Fibroblast of skin of left biceps (primary cell): ENCODE measurements at places on chromosomes 3 and 15.
A peak's percentile ranks its signal among the peaks of the same experiment; 100 is the strongest.

DNA sequence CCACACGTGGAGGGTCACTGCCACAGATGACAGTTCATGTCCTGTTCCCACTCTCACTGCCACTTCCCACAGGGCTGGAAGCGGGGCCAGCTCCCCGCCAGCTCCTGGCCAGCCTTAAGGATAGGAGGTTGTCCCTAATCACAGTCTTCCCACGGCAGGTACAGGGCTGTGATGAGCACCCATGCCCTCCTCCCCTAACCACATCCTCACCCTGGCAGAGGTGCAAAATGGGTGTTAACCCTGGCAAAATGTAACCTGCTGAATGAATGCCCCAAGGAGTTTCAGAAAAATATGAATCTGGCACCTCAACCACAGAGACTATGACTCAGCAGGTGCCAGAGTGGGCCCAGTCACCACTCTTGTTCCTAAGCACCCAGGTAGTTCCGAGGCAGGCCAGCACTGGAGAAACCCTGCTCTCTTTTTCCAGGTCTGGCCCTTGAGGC, 185.1 kb upstream of the TPM1 start:
- DNase-seq = no peak

GRCh38 chr3:77873598-77873997, 833.7 kb downstream of the ROBO2 start:
- DNase-seq = no peak

- DNase-seq = no peak
Observed at GRCh38 chr3:153078826-153079225, 83.2 kb upstream of the RAP2B start.

DNA sequence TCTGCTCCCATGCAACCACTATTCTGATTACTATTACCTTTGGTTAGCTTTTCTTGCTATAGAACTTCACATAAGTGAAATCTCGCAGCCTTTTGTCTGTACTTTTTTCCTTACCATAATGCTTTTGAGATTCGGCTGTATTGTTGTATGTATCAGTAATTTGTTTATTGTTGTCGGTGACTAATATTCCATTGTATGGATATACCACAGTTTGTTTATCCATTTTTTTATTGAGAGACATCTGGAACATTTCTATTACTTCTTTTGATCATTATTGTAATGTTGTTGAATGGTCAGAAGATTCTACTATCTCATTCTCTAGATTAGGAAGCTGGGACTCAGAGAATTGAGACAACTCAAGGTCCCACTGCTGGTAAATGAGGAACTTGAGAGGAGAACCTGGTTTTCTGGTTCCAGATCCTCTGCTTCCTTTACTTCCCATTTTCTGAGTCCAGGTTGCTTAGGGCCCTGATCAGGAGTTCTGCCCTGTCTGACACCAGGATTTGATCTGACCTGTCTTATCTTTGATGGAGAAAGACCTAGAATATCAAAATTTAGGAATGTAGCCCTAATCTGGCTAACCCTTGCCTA, 18.2 kb upstream of the SPTSSB start:
- no peak for DNase-seq

DNA sequence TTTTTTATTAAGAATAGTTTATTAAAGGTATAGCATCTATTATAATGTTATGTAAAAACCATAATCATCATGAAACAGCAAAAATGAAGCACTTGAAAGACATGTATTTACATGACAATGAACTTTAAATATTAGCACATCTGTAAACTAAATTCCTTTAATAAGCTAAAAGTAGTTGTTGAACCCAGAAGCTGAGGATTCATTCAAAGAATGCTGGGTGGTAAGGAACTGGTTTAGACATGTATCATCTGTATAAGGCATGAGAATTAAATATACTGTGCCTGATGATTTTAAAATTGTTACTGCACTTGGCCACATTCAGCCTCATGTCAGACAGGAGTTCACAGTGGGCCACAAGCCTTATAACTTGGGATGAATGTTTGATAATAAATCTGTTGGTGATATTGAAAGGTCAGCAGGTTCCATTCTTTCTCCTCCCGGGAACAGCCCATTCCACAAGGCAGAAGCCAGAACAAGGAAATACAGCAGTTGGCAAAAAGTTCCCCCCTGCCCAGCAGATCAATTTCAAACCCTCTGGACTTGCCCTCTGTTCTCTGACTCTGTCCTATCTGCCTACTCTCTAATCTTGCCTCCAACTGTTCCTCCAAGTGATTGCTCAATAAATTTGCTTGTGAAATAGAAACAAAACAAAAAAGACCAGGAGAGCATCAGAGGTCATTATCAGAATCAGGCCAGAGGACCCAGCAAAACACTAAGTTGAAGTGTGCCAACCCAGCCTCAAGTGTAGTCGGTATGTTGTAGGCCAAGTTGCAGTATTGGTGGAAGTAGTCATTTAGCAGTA, 49.8 kb upstream of the TEX264 start:
- DNase-seq = no peak

DNA sequence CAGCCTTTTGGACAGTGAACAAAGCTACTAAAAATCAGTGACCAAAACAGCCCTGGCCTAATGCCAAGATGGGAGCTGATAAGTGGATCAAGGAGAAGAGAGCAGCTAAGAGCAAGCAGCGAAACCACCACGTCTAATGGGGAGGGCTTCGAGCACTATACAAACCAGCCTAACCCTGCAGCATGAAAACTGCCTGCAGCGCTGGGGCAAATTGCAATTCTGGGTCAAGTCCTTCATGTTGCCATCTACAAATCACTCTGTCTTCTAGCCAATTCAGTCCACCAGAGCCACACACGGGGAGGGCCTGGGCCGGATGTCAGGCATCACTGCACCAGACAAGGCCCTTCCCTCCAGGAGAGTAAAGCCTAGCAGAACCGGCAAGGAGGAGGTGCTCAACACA, 30.5 kb upstream of the SPATA12 start:
- DNase-seq = no peak

DNA sequence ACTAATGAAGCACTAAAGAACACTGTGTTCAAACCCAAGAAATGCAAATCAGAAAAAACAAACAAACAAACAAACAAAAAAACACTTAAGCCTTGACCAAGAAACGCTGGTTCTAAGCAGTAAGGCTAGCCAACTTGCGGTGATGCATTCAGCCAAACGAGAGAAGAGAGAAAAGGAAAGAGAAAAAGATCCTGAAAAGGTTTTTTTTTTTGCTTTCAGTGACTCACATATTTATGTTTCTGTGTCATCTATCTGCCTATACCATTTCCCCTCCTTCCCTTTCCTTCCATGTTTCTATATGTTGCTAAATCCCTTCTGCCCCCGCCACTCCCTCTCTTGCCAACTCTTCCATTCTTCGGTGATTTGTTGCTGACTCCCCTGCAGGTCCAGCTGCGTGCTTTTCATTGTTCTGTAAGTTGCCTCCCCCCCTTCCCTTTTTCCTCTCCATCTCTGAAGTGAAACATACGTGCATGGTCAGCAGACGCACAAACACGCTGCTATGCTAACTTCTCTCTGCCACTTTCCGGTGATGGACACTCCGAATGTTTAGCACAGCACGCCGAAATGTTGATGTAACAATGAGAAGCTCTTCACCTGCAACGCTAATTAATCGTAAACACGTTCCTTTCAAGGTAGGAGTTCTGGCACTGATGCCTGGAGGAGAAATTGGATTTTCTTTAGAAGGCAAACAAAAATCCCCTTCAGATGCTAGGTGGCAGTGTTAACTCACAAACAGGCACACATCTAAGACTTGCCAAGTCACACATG, 154.4 kb downstream of the TUSC7 start:
- DNase-seq = peak; percentile 13

GRCh38 chr15:39251413-39252133, 329.3 kb upstream of the THBS1 start:
- no peak for DNase-seq
